ENCODE measurements at places on chromosomes 11 and 22. TPM values are rescaled to one million over a fixed set of nuclear protein-coding genes. Genes with fewer than 3 reads are reported as not detected.

Gene MIAT
- total RNA-seq = 4.5 TPM

Gene P2RY2
- 12.1 TPM for total RNA-seq

Gene RCOR2
- total RNA-seq = 0.82 TPM

Gene ALKBH3
- total RNA-seq = 27.6 TPM

Gene RBFOX2
- 33.0 TPM for total RNA-seq

Gene OR5B21
- not detected for total RNA-seq

Gene BAIAP2L2
- 337 TPM for total RNA-seq

Gene BIK
- 23.5 TPM for total RNA-seq

Gene HORMAD2
- not detected for total RNA-seq

Gene PHF21A
- total RNA-seq = 53.8 TPM

Gene SLC43A1
- 11.0 TPM for total RNA-seq

Gene B3GAT1
- not detected for total RNA-seq

Gene PTPN5
- total RNA-seq = 0.27 TPM

Gene CNTN5
- not detected for total RNA-seq

Gene DGAT2
- total RNA-seq = not detected

Gene IL17REL
- total RNA-seq = 0.82 TPM

Gene BTBD18
- not detected for total RNA-seq

Gene UPB1
- total RNA-seq = 0.32 TPM

Gene HTR3B
- total RNA-seq = not detected

Gene CRYBB2
- 2.2 TPM for total RNA-seq

Gene GGTLC3
- total RNA-seq = not detected

Gene THAP7
- 27.0 TPM for total RNA-seq

Gene KCNJ1
- not detected for total RNA-seq

Gene SHANK3
- total RNA-seq = 30.3 TPM

Gene OR9Q1
- not detected for total RNA-seq

Gene MRPL40
- total RNA-seq = 11.9 TPM

Gene MYO18B
- not detected for total RNA-seq

Gene TESMIN
- total RNA-seq = 1.00 TPM

Gene NRGN
- not detected for total RNA-seq

Gene CTSW
- not detected for total RNA-seq

Gene FOLH1
- total RNA-seq = not detected

Gene NPAS4
- not detected for total RNA-seq

Gene APOL3
- total RNA-seq = 8.7 TPM

Gene NTM
- total RNA-seq = 3.1 TPM

Gene ABTB2
- total RNA-seq = 18.1 TPM

Gene ZNF280B
- 0.41 TPM for total RNA-seq
